Central memory CD4-positive, alpha-beta T cell (primary cell): ENCODE measurements at places on chromosomes 11 and 22.

DNA sequence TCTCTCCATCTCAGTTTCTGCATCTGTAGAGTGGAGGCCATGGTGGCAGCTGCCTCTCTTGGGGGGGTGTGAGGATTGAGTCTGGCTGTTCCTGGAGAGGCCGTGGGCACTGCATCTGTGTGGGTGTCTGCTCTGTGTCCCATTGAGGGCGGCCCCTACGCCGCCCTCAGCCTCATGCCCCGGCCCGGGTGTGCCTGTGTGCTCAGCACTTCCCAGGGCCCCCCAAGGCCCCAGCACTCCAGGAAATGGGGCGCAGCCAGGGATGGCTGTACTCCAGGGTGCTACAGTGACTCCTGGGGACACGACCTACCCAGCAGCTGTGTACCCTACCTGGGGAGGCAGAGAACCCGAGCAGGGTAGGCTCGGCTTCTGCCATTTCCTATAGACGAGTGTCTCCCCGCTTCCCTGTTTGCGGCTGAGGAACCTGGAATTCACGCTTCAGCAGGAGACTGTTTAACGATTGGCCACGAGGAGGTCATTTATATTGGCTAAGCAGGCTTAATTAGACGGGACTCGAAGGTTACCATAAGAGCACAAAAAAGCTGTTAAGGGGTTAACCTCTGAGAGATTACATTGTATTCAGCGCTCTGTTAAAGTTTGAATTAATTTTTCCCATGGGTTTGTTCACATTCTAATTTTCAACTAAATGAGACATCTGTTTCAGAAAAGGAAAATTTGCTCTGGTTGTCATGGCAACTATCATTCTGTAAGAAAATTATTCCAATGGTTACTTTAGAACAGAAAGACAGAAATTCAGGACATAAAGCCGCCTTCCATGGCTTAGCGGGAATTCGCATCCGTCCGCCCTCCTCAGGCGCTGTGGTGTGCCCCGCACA is 76.4 kb downstream of the MPPED1 start:
- DNase-seq: no peak

DNA sequence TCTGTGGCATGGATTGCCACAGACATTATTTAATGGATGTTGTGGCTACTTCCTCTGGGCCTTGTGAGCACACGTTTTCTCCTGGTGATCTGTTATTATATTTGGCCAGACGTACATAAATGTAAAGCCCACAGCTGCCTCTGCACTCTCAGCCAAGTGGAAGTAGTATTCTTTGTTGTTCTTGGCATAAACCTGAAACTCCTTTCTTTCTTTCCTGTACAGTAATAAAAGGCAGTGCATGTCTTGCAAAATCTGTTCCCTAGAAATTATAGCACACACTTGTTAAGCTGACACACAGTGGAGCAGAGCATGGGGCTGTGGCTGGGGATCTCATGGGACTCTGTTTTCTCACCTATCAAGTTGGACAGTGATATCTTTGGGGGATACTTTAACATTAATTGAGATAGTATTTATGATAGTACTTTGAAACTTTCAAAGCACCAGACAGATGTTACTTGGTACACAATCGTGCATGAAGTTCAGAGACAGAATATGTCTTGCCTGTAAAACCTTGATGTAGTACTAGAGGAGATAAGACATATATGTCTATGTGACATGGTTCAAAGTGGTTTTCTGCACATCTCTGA is 20.9 kb downstream of the PANX1 start:
- no peak for DNase-seq

DNA sequence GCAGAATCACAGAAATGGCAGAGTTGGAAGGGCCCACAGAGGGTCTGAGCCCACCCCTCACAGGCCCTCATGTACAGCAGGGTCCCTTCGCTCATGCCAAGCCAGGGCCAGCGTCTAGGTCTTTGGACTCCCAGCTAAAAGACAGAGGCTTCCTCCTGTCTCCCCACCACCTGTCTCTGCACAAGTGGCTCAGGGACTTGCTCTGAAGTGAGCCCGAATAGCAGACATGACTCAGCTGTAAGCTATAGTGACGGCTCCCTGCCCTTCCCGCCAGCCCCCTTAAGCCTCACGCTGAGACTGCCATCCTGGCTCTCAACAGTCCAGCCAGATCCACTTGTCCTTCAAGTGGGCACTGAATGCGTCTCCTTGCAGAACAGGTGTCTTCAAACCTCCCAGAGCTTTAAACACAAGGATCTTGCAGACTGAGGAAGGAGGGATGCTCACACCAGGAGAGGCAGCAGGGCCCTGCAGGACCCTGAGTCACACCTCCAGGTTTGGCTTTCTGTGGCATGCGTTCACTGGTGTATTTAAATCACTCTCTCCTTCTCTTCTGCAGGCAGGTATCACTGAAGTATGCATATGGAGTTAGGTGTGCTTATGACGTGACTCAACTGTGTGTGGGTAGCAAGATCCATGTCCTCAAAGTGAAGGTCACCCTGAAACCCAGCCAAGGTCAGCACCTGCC is 154.9 kb downstream of the CACNA1I start:
- DNase-seq: no peak

GRCh38 chr11:134679592-134679991 is 267.6 kb upstream of the B3GAT1 start:
- no peak for DNase-seq

DNA sequence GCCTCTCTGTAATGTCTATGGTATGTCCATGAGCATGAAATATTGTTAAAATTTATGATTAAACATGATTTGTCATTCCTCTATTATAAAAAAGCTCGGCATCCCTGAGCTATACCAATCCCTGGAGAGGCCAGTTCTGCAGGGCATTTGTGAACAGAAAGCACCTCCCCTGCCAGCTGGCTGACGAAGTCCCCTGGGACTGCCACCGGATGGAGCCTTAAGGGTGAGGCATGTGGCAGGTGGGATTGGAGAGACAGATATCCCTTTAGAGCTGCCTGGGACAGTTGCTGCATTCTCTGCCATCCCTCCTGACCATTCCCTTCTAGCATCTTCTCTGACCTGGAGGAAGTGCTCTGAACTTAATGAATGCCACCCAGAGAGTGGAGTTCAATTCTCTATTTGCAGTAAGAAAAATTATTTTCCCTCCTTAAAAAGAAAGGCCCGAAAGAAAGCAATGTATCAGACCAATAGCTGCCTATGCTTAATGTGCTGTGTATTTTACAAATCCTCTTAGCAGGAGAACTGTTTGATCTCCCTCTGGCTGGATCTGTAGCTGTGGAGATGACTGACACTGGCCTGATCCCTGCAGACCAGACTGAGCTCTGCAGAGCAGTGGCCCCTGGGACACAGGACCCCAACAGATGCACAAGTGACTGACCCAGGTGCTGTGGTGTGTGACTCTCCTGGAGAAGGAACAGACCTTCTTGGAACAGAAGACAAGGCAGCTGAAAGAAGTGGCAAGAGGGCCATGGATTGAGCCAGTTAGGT is 219.0 kb upstream of the NAV2 start:
- DNase-seq: no peak

DNA sequence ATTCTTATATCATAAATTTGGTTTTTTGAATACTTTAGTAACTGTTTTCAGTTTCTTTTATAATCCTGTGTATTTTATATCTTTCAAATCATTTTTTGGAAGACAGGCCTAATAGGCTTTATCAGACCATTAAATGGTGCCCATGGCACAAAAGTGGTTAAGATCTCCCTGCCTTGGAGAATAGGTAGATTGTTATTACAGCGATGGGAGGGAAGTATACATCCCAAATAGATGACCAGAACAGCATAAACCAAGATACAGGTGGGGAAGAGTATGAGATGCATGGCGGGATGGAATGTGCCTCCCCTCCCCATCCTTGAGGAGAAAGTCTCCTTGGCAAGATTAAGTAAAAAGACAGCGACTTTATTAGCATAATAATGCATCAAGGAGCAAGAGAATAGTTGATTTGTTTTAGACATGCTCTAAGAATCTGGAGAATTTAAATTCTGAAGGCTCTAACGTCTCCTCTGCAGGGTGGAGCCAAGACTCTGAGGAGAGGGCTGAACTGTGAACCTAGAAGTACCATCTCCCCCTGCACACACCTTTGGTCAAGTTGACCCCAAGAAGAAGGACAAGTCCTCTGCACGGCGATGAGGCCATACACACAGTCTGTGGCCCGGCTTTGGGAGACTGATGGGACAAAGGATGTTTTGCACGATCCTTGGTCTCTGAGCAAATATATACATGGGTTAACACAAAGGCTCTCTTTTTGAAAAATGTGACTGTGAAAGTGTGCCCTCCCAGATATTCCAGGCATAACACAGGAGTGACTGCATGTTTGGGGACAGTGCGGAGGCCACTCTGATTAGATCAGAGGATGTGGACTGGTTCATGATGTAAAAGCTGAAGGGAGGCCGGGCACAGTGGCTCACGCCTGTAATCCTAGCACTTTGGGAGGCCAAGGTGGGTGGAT is 61.1 kb upstream of the SLC35C1 start:
- no peak for DNase-seq

DNA sequence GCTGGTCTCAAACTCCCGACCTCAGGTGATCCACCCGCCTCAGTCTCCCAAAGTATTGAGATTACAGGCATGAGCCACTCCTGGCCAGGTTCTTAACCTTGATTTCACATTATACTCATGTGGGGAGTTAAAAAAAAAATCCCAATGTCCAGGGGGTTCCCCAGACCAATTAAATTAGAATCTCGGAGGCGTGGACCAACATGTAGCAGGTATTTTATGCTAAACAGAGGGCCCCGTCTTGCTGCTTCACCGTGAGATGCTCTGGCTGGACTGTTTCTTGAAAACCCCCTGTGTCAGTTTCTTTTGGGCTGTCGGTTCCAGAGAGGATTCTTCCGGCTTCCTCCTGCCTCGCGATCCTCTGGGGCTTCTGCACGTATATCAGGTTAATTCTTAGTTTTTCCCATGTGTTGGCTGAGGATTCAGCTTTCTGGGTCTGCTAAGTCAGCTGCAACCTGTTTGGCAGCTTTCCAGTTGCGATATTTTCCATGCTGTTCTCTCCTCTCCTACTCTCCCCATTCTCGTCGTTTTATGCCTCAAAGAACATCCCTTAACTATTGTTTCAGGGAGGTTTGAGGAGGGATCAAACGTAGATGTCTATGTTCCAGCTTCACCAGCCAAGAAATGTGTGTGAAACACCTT is 50.6 kb upstream of the ACCSL start:
- DNase-seq: no peak

DNA sequence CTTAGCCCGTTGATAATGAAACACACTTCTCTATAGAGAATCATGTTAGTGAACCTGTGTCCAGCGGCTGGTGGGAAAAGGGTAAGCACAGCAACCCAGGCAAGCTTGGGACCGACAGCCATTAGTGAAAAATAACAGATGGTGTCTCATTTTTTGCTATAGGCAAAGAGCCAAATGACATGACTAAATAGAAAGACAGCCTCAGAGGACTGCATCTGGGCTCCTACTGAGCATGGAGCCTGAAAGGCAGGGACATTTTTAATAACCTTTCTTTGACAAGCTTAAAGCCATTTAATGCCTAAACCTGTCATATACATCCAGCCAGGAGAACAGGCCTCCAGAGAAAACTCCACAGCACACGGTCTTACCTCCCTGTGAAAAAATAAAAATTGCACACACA is 67.0 kb downstream of the FANCF start:
- DNase-seq: no peak

- peak; percentile 56 for DNase-seq
These were observed 32.4 kb downstream of the MCAM start for GRCh38 chr11:119284344-119285157.

DNA sequence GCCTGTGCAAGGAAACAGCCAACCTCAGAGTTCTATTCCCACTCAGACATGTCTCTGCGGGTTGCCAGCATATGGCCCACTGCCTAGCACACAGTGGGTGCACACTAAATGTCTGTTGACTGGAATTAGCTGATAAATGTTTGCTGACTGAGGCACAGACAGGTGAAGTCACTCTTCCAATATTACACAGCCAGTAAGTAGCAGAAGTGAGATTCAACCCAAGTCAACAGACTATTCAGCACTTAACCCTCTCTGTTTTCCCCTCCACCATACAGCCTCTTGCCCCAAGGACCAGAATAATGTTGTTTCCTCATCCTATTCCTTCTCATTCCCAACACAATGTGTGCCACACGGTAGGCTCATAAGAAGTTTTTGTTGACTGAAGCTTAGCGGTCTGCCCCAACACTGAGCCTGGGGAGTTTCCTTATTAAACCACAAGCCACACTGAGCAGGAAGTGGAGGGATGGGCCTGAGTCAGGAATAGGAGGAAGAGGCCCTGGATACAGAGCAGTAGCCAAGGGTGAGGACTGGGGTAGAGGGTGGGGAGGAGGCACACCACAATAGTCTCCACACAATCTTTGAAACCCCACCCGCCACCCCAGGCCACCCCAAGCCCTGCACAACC is 15.7 kb upstream of the IL10RA start:
- peak; percentile 48 for DNase-seq

DNA sequence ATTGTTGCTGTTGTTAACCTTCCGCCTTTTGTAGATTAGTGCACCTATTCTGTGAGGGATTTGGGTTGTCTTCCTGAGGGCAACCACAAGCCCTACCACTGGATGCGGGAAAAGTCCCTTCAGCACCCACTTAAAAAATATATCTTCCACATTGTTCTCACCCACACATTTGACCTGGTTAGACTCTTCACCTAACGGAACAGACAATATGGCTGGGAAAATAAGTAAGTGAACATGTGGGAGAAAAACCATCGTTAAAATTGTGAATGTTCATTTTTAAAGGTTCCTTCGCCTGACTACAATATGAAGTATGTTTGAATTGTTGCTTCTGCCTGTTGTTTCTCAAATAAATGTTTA is 72.0 kb upstream of the MPEG1 start:
- no peak for DNase-seq

DNA sequence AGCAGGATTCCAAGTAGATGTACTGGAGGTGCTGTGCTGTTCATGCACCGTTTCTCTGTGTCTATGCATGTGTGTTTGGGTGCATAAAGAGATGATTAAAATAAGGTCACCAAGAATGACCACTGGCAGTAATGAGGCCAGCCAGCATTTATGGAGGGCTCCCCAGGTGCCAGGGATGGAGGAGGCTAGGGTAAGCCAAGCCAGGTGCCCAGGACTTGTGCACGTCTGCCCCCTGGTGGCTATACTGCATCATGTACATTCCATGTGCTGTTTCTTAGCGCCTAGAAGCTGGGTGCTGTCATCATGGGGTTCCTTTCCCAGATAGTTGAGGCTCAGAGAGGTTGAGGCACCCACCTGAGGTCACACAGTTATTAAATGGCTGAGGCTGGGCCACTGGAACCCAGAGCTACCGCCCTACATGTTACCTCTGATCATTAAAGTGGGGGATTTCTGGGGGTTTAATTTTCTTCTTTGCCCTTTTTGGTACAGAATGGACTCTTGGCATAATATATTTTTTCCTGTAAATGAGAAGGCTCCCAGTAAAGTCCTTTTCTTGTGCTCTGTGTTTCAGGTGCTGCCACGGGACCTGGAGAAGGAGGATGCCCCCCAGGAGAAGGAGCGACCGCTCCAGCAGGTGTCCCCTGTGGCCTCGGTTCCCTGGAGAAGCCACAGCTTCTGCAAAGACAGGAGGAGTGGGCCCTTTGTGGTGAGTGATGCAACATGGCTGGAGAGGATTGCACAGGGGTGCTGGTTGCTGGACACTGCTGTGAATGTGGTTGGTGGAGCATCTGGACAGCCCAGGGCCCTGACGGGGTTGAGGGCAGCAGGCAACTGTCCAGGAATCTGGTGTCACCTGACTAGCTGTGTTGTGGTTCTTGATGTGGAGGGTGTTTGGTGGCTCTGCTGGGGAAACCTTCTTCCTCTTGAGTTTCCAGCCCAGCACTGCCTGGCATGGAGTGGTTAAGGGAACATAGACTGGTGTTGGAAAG is 96.4 kb downstream of the KIAA1671 start:
- peak; percentile 59 for DNase-seq
